ENCODE measurements at places on chromosomes 6 and 20.

DNA sequence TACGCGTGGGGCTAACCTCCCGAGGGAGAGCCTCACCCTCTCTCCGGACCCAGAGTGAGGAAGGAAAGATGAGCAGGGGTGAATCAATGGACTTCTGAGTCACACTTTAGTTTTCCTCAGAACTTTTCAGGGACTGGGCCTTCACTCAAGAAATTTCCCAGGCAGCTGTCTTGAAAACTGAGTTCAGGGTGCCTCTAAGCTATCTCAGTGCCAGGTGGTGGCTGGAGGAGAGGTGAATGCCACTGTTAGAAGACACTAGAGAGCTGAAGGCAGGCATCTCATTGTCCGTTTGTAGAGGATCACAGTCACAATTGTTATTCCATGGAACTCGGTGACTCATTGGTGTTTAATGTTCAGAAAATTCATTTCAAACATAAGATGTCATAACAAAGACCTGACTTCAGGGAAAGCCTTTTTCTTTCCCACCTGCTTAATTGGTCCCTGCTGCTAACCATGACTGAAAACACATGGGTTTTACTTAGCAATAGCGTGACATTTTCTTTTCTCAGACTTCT, 5.3 kb upstream of the SERPINB6 start:
- peak; percentile 44 for DNase-seq

- DNase-seq, result no peak
Observed at GRCh38 chr20:47981222-47981621, 195.9 kb upstream of the SULF2 start.

DNA sequence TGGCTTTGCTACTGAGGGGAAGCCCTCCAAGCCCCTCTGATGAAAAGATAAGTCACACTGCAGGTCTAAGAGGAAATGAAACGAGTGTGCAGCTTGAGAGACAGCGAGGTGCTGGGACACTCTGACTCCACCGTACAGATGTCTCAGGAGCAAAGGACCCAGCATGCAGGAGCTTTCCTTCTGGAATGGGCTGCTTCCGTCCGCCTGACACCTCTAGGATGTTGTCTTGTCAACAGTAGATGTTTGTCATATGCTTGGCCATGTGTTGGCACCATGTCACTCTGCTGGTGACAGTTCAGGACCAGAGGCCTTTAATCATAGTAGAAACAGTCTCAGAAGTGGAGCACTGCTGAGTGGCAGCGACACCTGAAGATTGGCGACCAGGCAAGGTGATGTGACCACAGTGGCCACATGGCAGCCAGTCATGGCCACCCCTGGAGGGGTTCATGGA, 46.7 kb downstream of the SLC24A3 start:
- DNase-seq, result no peak

DNA sequence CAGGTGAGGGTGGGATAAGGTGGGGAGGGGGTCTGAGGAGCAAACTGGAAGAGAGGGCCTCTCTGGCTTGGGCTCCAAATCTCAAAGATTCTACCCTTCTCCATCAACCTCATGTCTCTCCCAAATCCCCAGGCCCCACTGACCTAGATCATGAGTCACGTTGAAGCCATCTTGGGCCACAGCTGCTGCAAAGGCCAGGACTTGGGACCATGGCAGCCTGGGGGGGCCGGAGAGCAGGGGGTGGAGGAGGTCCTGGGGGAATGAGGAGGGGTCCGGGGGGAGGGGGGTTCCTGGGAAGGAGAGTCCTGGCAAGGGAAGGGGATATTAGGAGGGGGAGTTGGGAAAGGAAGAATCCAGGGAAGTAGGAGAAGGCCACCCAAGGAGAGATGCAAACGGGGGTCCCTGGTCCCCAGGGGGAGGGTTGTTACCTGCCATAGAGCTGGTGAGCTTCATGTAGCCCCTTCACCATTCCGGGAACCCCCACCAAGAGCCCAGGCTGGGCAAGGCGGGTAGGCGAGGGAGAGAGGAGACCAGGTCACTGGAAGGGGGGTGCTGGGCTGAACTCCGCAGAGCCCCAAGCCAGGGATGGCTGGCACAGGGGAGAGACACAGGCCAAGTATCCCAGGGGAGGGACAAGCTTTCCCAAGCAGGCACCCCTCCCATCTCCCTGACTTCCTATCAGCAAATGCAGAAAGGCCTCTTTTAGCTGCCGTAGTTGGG, 12.7 kb downstream of the GGT7 start:
- DNase-seq, result no peak

GRCh38 chr6:29845405-29846006, 17.9 kb downstream of the HLA-G start:
- no peak for DNase-seq

- DNase-seq, result no peak
Observed at GRCh38 chr20:19555726-19556125, 202.3 kb upstream of the RIN2 start.

GRCh38 chr20:9163251-9163650, 94.4 kb downstream of the PLCB4 start:
- no peak for DNase-seq

DNA sequence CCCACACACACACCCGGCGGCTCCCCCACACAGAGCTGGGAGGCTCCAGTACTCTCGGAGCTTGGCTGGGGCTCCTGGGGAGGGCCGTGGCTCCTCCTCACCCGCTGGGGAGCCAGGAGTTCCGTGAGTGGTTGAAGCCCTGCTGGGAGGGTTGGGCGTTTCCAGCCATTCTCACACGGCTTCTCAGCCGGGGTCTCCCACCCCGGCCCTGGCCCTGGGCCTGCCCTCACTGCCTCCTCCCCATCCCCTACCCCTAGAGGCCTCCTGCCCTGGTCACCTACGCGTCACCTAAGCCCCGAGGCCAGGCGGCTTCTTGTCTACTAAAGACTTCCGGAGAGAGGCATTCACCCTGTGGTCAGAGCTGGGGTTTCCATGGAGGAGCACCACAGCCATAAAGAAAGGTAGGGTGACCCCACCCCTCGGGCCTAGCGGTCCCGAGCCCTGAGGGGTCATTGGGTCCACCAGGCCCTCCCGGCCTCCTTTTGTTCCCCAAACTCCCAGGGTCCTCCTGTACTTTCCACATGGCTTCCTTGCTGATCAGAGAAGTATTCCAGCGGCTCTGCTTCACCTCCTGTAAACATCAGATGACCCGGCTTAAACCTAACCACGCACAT, 99.3 kb downstream of the TTLL2 start:
- no peak for DNase-seq

DNA sequence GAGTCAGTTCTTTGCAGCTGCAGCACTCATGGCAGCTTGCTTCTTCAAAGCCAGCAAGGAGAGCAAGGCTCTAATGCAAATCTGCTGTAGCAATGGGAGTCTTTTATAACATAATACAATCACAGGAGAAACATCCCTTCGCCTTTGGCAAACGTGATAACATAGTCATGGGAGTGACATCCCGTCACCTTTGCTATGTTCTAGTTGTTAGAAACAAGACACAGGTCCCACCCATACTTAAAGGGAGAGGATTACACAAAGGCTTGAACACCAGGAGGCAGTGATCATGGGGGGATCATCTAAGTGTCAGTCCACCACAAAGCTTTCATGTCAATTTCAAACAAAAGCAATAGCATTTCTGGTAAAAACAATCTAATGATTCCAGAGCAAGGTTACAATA, 40.1 kb upstream of the PHACTR2 start:
- no peak for DNase-seq

DNA sequence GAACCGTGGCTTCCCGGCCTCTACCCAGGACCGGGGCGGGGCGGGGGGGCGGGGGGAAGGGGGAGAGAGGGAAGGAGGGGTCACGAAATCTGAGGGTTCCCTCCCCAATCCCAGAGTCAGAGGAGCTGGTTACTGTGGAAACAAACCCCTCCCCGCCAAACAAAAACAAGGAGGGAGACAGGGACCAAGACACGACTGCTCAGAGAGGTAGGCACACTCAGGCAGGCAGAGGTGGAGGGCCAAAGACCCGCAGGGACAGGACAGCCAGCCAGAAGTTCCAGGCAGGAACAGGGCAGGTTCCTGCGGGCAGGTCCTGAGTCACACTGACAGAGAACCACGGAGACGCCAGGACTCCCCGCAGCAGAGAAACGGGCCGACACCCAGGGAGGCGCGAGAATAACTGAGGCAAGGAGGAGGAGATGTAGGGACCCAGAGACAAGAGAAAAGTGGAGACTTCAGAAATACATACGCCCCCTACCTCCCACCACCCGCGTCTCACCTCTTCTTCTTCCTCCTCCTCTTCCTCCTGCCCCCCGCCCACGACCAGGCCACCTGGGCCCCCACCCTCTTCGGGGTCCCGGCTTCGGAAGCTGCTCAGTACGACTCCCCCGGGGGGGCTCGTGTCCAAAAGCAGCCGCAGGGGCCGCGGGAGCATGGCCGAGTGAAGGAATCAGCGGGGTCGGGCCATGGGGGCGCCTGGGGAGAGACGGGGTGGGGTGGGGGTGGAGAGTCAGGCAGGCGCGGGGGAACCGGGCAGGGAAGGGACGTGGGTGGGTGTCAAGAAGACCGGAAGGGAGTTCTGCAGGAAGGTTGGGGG, 578 bp downstream of the RGL2 start:
- peak; percentile 81 for DNase-seq

- no peak for DNase-seq
Observed at GRCh38 chr6:56640374-56640773, 2.3 kb downstream of the DST start.

- DNase-seq, result no peak
Observed at GRCh38 chr6:168791917-168792316, 350.9 kb downstream of the SMOC2 start.
